ENCODE measurements at places on chromosomes 1 and 21. TPM values are rescaled to one million over a fixed set of nuclear protein-coding genes. Genes with fewer than 3 reads are reported as not detected.
A peak's percentile ranks its signal among the peaks of the same experiment; 100 is the strongest.

ATAD3C gene
- total RNA-seq: 0.55 TPM

HHAT gene
- 5.0 TPM for total RNA-seq

SPRR2E gene
- not detected for total RNA-seq

DNA sequence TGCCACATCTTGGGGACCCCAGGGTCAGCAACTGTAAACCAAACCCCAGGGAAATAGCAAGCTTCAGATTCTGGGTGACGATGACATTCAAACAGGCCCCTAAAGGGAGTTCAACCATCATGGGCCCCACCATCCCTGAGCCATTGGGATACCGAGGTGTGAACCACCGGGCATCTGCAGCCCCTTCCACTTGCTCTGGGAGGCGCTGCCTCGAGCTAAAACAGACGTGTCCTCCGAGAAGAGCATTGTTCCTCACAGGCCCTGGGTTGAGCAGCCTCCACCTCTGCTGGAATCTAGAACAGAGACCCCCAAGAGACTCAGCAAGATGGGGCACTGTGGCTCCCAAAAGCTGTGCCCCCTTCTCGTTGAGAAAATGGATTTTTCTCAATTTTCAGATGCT lies 19.0 kb upstream of the EFHD2 start:
- no peaks in the 10 kb centered on the region for H3K4me1 ChIP-seq
- no peaks in the 10 kb centered on the region for H3K27me3 ChIP-seq
- H3K27ac ChIP-seq: no peak overlapping the region
- no peak for DNase-seq

DNA sequence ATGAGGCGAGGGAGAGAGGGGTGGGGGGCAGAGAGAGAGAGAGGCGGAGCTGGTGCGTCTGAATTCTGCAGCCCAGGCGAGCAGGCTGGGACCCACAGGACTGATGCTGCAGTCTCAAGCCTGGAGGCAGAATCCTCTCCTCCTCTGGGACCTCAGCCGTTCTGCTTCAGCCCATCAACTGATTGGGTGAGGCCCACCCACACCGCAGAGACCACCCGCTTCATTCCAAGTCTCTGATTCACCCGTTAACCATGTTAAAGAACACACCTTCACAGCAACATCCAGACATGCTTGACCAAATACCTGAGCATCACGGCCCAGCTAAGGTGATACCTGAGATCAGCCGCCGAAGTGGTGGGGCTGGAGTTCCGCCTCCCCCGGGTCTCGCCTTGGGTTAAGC lies 147.8 kb downstream of the NPHP4 start:
- H3K27me3 ChIP-seq: peaks cover 78% of the 10 kb centered on the region
- H3K4me1 ChIP-seq: no peaks in the 10 kb centered on the region
- H3K4me3 ChIP-seq: no peak overlapping the region
- H3K36me3 ChIP-seq: no peaks in the 10 kb centered on the region

DNA sequence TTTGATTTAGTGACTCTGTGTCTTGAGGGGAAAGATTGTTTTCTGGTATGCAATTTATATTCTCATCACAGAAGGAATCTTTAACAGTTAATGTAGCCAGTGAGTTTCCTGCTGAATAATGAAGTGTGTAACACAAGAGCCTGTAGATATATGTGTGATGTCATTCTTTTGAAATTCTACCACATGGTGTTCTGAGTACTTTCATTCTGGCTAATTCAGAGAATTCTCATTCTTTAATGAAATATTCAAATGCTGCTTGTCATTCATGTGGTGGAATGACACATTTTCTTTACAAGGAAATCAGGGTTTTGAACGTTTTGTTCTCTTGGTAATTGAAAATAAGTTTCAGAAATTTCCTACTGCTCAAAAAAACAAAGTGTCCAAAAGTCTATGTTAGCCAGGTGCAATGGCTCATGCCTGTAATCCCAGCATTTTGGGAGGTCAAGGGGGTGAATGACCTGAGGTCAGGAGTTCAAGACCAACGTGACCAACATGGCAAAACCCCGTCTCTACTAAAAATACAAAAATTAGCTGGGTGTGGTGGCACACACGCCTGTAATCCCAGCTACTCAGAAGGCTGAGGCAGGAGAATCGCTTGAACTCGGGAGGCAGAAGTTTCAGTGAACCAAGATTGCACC lies 79.6 kb downstream of the MAP3K21 start:
- no peaks in the 10 kb centered on the region for H3K27me3 ChIP-seq
- H3K27ac ChIP-seq: no peak overlapping the region
- H3K4me1 ChIP-seq: no peaks in the 10 kb centered on the region
- H3K36me3 ChIP-seq: no peaks in the 10 kb centered on the region

DNA sequence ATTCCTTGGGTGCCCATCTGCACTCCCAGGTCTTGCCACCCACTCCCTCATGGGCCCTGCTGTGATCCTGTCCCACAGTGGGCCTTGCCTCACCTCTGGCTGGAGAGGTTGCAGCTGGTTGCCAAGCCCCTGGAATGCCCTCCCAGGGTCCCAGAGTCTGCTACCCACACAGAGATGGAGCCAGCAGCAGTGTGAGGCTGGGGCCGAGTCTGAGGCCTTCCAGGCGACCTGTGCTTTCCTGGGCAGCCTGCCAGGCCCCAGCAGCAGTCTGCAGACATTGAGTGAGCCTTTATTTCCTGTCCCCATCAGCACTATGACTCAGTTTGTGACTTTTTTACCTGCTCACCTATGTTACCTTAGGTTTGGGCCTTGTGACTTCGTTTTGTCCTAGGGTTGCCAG lies 25.0 kb upstream of the TSPAN2 start:
- no peak overlapping the region for H3K27ac ChIP-seq
- H3K4me3 ChIP-seq: no peak overlapping the region
- no peaks in the 10 kb centered on the region for H3K36me3 ChIP-seq
- H3K27me3 ChIP-seq: no peaks in the 10 kb centered on the region
- DNase-seq: no peak

DNA sequence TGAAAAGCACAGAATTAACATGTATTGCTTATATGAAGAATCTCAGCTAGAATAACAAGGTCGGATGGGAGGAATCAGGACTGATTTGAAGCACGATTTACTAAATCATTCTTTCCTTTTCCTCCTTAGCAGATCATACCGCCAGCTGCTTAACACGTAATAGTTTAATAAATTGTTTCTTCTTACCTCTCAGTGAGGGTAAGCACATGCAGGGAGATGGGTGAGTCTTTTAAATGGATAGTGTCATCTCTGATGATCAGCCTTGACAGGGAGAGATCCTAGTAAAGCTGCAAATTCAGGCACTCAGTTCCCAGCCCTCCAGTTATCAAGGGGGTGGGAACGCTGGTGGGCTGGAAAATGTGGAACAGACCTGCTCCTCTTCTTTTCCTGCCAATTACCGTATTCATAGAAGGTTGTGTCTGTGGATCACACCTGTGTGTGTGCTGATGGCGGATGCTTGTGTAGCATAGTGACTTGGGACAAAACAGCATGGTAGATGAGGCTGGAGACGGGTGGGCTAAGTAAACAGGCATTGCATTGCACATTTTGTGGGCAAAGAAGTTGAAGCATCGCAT lies 30.7 kb downstream of the NTPCR start:
- DNase-seq: no peak
- H3K27ac ChIP-seq: no peak overlapping the region
- no peak overlapping the region for H3K4me3 ChIP-seq
- H3K36me3 ChIP-seq: peaks cover 3% of the 10 kb centered on the region
- peaks cover 11% of the 10 kb centered on the region for H3K4me1 ChIP-seq
- H3K27me3 ChIP-seq: no peaks in the 10 kb centered on the region

GRCh38 chr21:34369741-34370140 lies 5.6 kb upstream of the SMIM11 start:
- H3K27ac ChIP-seq: no peak overlapping the region
- no peaks in the 10 kb centered on the region for H3K27me3 ChIP-seq
- no peak for DNase-seq
- no peaks in the 10 kb centered on the region for H3K4me1 ChIP-seq
- H3K4me3 ChIP-seq: no peak overlapping the region
- no peaks in the 10 kb centered on the region for H3K36me3 ChIP-seq

- no peak overlapping the region for H3K4me3 ChIP-seq
- DNase-seq: no peak
- no peaks in the 10 kb centered on the region for H3K36me3 ChIP-seq
- no peaks in the 10 kb centered on the region for H3K4me1 ChIP-seq
- H3K27ac ChIP-seq: no peak overlapping the region
- no peaks in the 10 kb centered on the region for H3K27me3 ChIP-seq
These were observed 98.7 kb downstream of the NCAM2 start for GRCh38 chr21:21096956-21097355.

GRCh38 chr1:60102267-60103061 lies 28.9 kb upstream of the C1orf87 start:
- no peaks in the 10 kb centered on the region for H3K4me1 ChIP-seq
- H3K27me3 ChIP-seq: no peaks in the 10 kb centered on the region
- no peak overlapping the region for H3K4me3 ChIP-seq
- no peak overlapping the region for H3K27ac ChIP-seq

GRCh38 chr1:156090840-156091188 lies 8.5 kb upstream of the MEX3A start:
- H3K4me1 ChIP-seq: no peaks in the 10 kb centered on the region
- peak; percentile 94 for DNase-seq
- H3K27ac ChIP-seq: no peak overlapping the region
- H3K4me3 ChIP-seq: no peak overlapping the region
- H3K27me3 ChIP-seq: no peaks in the 10 kb centered on the region

Measured in stomach (tissue), 19 donors.